ENCODE measurements at places on chromosomes 12 and 14.
A peak's percentile ranks its signal among the peaks of the same experiment; 100 is the strongest.

- DNase-seq, result peak; percentile 50
These were observed 4.4 kb downstream of the KMT2D start for GRCh38 chr12:49055978-49056754.

- no peak for DNase-seq
These were observed at the start of gene TMTC1 for GRCh38 chr12:29783773-29784666. TSS of gene TMTC1 (minus strand) at chr12:29783942. CDS start at chr12:29783751, 191 bp downstream.

GRCh38 chr12:132710405-132711079 lies at the start of gene PGAM5:
TSS of gene PGAM5 (plus strand) at chr12:132710842. CDS start at chr12:132710877, 35 bp downstream.
- peak; percentile 91 for DNase-seq

GRCh38 chr12:110179291-110179690 lies 55.1 kb downstream of the IFT81 start:
- no peak for DNase-seq

DNA sequence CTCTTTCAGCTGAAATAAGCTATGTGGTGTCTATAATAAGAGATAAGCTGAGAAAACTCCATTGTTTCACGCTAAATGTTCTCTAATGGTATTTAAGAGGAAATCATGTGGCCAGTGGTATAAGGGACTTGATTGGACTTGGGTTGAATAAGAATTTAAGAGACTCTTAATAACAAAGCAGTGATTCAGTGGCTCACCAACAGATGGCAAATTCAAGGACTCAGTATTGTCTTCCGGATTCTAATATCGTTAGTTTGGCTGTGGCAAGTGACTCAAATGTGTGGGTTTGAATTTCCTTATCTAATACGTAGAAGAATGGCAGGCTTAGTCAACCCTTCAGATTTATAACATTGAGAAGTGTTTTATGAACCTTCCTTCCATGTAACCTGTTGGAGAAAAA lies 49.1 kb upstream of the KCNH3 start:
- DNase-seq, result no peak

- DNase-seq, result no peak
These were observed 72.4 kb downstream of the FERMT2 start for GRCh38 chr14:52878469-52878868.
